Foreskin keratinocyte (primary cell): ENCODE measurements at places on chromosomes 1 and 21.

DNA sequence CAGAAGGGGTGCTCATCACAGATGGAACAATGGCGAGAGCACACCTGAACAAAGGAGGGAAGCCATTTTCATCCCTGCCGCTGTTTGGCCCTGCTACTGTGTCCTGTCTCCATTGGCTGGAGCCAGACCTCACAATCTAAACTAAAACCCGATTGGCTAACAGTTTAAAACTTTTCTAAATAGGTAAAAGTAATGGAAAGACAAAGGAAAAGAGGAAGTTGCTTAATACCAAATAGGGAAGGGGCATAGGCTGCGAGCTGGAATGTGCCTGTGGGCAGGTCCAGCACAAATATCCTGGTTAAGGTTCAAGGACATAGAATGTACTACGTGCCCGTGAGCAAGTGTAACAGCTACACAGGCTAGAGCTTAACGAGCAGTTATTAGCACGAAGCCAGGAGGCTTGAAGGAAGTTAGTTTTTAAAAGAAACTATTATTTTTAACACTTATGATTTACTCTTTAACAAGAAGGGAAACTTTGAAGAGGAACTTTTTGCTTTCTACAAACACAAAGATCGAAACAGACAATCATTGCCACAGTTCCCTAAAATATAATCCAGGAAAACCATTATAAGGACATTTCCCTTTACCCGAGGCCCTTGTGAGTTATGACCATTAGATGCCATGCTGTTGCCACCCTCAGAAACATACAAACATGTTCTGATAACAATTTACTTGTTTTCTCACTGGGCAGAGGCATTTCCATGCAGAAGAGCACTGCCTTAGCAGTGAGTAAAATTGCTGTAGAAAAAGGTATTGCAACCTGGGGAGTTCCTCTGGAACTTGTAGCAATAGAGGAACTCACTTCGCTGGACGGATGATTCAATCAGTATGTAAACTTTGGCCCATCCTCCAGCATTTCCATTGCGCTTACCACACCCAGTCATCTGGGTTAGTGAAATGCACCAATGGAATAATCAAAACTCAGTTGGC is 4.8 kb upstream of the PTTG1IP start:
- DNase-seq, result no peak

DNA sequence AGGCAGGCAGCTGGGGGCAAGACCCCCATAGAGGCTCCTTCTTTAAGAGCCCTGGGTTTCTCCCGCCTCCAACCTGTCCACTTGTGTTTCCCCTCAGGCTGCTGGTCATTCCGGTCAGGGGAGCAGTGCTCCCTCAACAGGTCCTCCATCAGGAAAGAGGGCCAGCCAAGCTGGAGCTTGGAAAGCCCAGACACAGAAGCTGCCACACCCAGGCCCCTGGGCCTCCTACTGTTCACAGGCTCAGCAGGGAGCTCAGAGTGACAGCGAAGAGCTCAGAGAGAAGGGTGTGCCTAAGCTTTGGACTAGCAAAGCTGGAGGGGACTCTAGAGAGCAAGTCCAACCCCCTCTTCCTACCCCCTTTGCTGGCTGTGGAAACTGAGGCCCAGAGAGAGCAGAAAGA is 10.3 kb upstream of the CDCP2 start:
- no peak for DNase-seq

GRCh38 chr1:70008660-70009059 is 196.7 kb downstream of the LRRC40 start:
- DNase-seq, result peak; percentile 11

DNA sequence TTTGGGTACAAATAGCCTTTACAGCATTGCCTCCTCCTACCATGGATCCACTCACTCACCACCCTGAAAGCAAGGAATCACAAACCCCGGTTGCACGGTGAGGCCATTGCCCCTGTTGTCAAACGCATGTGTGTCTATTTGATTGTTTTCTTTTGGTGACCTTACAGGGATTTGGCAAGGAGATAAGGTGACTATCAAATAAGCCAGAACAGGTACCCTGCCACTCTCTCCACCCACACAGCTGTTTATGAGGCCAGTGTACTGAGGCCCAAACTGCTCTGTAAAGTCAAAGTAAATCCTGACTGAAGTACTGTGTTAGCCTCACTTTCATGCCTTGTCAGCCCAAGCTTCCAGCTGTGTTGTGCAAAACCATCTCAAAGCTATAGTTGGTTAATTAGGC is 136.4 kb downstream of the HUNK start:
- DNase-seq, result no peak

- DNase-seq, result no peak
Measured at GRCh38 chr21:28885853-28886177, 106.9 kb downstream of the LTN1 start.

GRCh38 chr1:24892188-24893153 is 37.6 kb downstream of the RUNX3 start:
- no peak for DNase-seq

DNA sequence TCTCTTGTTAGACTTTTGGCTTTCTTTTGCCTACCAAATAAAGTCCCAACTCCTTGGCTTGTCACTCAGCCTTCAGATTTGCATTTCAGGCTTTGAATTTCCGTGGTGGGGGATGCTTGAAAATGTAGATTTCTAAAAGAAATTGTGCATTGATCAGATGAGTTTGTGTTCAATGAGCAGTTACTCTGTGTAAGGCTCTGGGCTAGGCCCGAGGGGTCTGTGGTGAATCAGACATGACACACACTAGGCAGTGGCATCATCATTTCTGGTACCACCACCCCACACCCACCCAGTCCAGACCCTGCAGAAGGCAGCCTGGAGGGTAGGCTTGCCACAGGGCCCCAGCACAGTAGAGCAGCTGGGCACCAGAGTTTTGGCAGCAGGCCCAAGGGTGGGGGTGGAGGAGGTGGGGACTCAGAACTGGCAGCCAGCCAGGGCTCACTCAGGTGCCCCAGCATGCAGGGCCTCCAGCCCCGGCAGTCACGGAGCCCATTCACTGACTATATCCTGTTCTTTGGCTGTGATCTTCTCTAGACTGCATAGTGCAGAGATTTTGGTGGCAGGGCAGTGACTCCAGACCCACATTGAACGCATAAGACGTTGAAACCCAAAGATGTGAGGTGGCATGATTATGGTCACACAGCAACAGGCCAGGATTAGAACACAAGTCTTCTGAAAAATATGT is 97.2 kb upstream of the ARTN start:
- peak; percentile 56 for DNase-seq

- DNase-seq, result no peak
Measured at GRCh38 chr1:5532811-5533210, 459.4 kb downstream of the NPHP4 start.

GRCh38 chr1:204483791-204484190 is 10.8 kb downstream of the PIK3C2B start:
- DNase-seq, result no peak
